ENCODE measurements at places on chromosomes 5 and 9.

DNA sequence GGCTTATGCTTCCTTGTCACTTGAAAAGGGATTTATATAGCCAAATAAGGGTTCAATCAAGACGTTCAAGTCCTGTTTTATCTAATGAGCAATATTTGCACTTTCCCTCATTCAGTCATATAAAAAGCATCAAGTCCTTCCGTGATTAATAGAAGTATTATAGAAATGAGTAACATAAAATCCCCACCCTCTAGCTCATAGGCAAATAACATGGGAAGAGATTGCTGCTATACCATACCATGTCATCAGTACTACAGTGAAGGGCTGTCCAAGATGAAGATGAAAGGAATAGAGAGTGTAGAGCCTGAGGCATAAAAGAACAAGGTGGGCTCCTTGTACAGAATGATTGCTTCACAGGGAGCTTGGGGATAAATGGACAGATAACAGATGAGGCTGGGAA is 20.4 kb upstream of the PAPPA start:
- no peak for DNase-seq

DNA sequence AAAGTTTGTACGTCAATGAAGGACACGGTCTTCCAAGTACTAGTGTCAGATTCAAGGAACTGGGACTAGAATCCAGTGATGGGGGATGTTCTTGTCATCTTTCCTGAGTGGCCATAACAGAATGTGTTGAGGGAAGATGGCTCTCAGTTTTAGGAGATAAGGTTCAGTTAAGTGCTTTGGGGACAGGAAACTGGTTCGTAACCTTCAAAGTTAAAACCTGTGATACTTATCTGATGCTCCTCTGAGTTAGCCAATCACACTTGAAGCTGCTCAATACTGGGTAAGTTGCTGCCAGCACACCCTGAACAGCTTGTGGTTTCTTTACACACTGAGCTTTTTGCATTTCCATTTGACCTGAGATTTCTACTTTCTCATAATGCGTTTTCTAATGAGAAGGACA is 64.4 kb downstream of the PIK3R1 start:
- DNase-seq, result no peak

DNA sequence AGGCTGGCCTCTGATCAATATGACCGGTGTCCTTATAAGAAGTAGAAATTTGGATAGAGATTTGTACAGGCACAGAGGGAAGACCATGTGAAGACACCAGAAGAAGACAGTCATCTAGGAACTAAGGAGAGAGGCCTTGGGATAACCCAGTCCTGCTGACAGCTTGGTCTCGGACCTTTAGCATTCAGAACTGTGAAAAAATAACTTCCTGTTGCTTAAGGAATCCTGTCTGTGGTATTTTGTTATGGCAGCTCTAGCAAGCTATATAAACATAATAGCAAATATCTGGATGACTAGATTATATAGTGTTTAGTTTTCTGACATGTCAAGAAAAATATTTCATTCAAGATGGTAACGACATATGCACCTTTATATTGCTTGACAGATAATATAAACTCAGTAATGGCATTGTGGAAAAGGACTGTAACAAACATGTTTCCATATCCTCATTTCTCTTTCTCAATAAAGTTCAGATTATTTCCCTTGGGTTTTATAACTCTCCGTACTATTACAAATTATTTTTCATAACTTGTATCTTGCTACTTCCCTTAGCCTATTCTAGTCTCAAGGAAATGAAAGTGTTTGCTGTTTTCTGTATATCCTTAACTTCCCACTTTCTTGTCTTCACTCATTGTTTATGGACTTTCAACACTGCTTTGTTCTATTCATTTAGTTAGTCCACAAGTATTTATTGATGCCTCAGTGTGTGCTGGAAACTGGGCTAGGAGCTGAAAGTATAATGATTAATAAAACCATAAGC is 62.4 kb downstream of the KIAA1958 start:
- DNase-seq, result no peak

DNA sequence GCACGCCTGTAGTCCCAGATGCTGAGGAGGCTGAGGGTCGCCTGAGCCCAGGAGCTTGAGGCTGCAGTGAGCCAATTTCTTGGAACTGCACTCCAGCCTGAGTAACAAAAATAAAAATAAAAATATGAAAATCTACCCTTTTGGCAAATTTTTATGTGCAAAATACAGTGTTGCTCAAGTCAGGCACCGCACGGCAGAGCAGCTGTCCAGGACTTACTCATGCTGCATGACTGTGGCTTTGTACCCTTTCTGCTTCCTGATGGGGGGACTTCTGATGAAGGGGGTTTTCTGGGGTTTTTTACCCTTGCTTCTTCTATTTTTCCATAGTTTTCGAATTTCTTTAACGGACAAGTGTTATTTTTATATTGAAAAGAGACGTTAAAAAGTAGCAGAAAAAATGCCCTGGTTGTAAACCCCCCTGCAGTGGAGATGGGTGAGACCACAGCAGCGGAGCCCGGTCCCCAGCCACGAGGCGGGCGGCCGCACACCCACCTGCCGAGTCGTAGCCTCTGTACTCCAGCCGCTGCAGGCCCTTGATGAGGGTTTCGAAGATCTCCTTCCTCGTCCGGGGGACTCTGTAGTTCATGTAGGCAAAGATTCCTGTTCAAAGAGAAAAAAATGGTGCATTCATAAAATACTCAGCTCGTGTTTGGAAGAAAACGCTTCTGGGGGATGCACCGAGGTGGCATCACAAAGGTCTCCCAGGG is 15.0 kb downstream of the GFPT2 start:
- no peak for DNase-seq

DNA sequence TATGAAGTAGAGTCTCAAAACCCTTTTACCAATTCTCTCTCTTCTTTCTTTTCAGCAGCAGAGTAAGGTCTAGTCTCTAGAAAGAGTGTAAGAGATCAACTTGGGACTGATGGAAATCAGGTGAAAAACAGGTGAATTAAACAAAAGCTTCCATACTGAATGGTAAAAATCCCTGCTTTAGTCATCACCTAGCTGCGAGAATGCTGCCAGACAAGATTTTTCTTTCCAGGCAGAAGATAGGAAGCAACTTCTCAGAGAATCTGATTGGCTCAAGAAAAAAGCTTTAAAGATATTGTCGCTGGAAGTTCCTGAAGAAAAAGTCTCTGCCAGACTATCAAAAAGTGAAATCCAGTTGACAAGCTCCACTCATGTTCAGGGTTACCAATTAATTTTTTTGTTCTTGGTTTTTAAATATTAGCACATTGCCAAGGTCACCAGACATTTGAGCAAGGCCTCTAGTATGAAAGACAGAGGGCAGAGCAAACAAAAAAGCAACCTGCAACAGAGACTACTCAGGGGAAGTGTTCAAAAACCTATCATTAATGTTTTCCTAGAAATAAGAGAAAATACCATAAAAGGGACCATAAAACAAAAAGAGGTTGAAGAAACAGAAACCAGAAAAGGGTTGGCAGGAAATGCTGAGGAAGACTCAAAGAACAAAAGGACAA is 9.3 kb downstream of the CDO1 start:
- no peak for DNase-seq

DNA sequence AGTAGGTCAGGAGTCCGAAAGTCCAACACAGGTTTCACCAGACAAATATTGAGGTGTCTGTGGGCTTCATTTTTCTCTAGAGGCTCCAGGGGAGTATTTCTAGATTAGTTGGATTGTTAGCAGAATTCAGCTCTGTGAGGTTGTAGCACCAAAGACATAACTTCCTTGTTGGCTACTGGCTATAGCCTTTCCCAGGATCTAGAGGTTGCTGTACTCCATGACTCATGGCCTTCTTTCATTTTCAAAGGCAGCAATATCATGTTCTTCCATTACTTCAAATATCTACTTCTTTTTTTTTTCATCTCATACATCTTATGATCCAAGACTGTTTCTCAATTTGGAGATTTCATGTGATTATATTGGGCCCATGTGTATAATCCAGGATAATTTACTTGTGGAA is 404.0 kb upstream of the FAM174A start:
- no peak for DNase-seq

DNA sequence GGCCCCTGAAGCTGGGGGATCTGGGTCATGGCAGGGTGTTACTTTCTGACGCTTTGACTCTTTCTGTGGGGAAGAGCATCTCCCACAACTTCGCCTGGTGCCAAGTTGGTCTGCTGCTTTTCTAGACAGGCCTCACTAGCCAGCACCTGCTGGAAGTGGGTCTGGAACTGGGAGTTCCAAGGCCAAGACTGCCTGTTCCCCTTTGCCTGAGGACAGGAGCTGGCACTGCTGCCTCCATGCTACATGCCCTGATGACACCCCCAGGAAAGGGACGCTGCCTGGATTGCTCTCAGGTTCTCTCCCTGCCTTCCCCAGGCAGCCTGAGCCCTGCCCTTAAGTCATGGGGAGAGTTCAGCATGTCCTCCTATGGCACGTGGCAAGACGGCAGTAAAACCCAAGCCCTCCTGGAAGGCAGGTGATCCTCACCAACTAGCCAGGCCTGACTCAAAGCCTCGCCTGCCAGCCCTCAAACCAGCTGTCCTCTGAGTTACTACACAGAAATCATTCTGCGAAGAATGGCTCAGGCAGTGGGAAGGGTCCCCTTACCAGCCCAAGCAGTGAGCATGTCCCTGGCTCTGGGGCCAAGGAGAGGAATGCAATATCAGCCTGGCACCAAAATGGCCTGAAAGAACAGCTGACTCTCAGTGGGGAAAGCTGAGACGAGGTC is 35.8 kb downstream of the SEC61B start:
- DNase-seq, result no peak

DNA sequence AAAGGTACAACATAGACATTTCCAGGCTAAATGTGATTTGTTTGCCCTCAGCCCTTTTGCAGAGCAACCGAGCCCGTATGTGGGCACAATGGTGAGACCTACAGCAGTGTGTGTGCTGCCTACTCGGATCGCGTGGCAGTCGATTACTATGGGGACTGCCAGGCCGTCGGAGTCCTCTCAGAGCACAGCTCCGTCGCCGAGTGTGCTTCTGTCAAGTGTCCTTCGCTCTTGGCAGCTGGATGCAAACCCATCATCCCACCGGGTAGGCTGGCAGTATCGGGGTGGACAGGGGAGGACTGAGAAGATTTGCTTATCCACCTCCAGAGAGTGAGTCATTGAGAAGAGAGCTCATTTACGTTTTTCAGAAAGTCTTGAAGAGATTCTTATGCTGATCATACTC is 17.8 kb upstream of the GLIPR2 start:
- DNase-seq, result no peak

- peak; percentile 72 for DNase-seq
Observed at GRCh38 chr9:36151316-36152210, 15.0 kb downstream of the GLIPR2 start.

- peak; percentile 64 for DNase-seq
Observed at GRCh38 chr5:77356740-77357139, 135.4 kb downstream of the WDR41 start.

DNA sequence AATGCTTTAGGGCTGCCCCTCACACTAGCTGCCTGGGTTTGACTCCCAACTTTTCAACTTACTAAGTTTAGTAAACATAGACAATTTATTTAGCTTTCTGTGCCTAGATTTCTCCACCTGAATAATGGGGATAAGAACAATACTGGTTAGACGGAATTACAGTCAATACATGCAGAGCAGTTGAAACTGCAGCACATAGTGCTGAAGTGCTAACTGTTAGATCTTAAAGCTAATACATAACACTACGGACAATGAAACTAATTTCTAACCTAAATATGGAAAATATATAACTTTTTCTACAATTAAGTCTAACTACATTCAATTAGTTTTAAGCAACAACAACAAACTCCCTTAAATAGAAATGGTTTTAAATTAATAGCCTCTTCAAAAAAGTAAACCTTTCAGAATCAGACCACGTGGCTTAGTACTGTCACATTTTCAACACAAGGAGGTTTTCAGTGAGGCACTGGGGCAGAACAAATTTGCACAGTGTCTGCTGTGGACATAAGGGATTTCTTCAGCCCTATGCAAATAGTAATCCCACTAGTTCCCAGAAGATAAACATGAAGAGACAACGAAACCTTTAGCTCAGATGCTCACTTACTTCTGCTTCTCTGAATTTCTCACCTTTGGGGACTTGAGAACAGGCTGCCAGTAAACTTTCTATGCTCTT is 293.4 kb downstream of the EDIL3 start:
- no peak for DNase-seq

- no peak for DNase-seq
Observed at GRCh38 chr9:110835859-110836271, 167.3 kb downstream of the MUSK start.

DNA sequence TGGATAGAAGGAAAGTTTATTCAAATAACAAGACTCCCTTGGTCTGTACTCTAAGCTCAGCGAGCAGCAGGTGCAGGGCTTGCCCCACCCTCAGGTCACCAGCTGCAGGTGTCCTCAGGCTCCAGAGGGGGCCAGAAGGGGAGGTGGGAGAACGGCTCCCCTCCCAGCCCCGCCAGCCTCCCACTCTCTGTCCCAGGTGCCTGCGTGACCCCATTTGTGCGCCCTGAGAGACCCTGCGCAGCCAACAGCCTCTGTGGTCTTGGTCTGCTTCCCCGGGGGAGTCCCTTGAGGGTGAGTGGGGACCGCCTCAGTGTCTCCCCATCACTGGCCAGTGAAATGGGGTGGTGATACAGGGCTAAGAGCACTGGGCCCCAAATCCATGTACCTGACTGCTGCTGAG is 62.3 kb upstream of the STXBP1 start:
- no peak for DNase-seq

GRCh38 chr9:18994263-18994916 is 38.6 kb downstream of the SAXO1 start:
- DNase-seq, result no peak

GRCh38 chr9:103819936-103820335 is 274.2 kb upstream of the SMC2 start:
- no peak for DNase-seq

DNA sequence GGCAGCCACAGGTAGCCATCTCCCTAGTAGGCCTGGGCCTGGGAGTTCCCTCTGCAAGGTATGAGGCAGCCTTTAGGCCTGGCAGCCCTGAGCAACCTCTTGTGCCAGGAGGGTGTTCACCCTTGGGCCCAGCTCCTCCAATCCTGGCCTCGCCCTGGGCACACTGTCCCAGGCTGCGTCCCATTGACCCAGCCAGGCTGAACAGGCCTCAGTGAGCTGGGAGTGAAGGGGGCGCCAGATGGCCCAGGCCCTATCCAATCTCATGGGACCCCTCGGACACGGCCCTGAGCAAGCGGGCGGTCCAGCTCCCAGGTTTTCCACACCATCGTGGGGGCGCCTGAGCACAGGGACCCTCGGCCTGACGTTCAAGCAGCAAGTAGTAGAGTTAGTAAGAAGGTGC is 14.5 kb downstream of the SH3GLB2 start:
- DNase-seq, result no peak

DNA sequence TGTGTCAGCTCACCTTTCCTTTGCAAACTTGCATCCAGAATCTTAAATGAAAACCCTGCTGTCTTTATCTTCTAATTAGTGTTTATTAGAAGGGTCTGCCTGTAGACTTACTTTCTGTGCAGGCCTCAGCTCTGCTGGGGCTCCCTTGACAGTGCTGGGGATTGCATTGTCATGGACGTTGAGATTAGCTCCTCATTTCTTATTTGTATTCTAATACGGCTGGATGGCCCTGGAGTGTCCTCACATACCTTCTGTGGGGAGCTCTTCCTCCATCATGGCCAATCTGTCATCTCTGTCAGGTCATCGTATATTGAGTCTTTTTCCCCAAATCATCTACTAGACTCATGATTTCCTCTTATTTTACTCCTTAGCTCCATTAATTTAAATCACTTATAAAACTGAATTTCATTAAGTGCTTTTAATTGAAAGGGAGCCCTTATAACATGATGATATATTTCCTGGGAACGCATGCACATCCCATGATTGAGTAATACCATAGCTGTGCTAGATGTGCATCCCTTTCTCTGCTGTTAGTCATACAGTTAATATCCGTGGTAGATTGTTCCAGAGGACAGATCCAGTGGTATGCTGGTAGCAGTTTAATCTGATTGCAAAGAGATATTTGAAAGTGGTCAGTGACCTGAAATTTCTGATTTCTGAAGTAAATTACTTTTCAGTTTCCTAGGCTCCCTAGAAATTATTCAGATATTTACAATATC is 61.6 kb downstream of the ICE1 start:
- no peak for DNase-seq
